Activated naive CD4-positive, alpha-beta T cell treated with anti-CD3 and anti-CD28 coated beads for 36 hours (primary cell): ENCODE measurements at places on chromosomes 2 and 18. TPM values are rescaled to one million over a fixed set of nuclear protein-coding genes. Genes with fewer than 3 reads are reported as not detected.
A peak's percentile ranks its signal among the peaks of the same experiment; 100 is the strongest.

DNA sequence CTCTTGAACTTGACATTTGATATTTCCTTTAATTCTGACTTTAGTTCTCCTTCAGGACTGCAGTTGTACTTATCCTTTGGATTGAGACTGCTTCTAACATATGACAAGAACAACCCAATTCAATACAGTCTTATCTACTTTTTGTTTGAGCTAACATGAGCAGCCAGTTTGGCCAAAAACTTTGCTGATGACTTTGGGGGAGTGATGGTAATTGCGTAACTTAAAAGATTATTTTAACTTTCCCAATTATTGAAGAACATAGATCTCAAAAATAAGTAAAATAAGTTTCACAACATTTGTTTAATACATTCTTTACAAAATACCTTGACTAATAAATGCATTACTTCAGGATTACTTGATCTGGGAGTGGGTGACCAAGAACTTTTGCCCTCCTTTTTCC is 1311.1 kb upstream of the NRXN1 start:
- no peak for DNase-seq

DNA sequence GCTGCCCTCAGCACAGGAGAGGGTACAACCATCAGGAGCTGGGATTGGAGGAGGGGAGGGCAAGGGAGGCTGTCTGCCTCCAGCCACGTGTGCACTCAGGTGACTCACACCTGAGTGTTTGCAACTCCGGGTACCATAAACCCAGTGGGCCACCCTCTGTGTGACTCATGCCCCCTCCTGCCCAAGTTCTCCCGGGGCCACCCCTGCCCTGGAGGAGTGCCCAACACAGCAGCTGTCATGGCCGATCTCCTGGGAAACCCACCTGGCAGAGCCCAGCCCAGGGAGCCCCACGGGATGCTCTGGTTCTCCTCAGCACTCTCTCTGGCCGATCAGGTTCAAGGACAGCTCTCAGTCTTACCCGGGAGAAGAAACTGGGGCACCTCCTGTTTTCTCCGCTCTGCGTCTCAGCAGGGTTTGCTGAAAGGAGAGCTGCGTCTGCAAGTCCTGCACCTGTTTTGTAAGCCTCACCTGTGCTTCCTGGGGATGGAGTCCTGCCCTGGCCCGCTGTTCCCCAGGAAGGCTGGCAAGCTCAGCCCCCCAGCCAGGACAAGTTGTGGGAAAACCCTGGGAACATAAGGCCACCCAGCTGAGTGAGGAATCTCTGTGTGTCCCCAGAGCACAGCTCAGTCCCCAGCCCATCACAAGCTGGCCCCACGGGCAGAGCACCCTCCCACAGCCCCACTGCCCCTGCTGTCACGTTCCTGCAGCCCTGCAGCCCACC is 44.0 kb upstream of the UBE2F start:
- DNase-seq, result peak; percentile 46

DNA sequence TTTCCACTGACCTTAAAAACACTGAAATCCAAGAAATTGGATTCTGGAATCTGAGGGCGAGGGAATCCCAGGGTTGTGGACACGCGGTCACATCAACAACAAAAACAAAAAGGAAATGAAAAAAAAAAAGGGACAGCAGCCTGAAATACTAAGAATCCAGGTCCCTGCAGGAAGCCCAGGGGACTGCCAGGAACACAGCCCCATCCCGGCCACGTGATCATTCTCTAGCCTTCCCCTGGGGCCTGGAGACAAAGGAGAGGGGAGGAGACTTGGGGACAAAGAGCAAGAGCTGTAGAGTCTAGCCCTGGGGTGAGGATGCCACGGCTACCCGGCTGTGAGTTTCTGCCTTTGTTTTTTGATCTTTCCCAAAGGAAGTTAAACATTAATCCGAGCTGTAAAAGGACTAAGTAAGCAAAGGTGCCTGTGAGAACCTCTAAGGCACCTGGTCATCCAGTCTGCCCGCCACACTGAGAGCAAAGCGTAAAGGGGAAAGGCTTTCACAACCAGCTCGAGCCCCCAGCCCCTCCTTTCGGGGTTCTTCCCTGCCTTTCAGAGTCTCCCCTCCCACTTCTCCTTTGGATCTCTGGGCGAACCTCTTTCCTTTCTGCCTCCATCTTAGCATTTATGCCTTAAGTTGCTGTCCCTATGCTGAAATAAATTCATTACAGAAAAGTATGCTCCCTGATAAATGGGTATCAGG is 57.9 kb upstream of the MSH2 start:
- no peak for DNase-seq

- peak; percentile 67 for DNase-seq
These were observed 3.5 kb upstream of the RNPEPL1 start for GRCh38 chr2:240564561-240565332.

DNA sequence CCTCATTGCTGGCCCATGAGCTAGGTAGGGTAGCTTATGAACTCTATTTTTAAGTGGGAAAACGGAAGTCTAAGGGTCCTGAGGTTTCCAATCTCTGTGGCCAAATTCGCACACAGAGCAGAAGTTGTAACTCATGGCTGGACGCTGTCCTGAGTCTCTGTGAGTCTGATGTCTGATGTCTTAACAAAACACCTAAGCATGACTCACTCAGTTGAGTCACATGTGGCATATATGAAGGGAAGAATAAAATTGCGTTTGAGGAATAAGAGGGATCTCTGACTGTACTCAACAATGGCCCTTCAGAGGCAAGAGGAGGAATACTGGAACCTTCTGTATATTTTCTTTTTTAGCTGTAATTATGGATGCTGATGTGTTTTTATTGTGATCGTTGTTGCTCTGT is 569.7 kb downstream of the RIT2 start:
- DNase-seq, result no peak

CD8B2 gene
- not detected for total RNA-seq

TEKT4 gene
- not detected for total RNA-seq

FAP gene
- not detected for total RNA-seq

DNA sequence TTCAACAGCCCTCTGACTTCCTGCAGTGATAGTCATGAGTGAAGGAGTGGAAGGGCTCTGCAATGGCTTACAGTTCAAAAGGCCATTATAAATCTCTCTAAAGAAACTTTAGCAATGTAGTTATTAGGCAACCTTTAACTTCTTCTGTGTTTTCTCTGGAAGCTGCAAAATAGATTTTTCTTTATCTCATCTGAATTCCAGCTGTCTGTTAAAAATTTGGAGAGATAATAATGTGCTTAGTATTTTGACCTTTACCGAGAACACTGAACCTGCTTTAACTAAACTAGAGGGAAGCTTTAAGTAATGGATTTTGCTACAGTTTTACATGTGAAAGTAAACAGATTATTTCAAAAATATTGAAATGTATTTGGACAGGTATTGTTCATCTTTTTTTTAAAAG is 847.9 kb downstream of the ERBB4 start:
- no peak for DNase-seq

DNA sequence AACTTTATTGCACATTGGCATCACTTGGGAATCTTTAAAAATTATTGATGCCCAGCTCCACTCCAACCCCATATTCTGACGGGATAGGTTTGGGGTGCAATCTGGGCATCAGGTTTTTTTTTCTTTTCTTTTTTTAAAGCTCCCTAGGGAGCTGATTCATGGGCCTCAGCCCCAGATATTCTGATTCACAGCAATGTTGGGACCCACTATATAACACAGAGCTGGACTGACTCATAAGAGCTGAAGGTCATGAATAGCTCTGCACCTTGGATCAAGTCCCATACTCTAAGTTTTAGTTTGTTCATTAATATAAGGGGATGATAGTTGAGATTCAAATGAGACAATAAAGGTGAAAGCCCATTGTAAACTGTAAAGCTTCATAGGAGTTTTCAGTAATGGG is 191.1 kb upstream of the REV1 start:
- no peak for DNase-seq

FAM228A gene
- total RNA-seq, result 0.26 TPM

STARD6 gene
- not detected for total RNA-seq

NFATC1 gene
- 77.8 TPM for total RNA-seq

DNA sequence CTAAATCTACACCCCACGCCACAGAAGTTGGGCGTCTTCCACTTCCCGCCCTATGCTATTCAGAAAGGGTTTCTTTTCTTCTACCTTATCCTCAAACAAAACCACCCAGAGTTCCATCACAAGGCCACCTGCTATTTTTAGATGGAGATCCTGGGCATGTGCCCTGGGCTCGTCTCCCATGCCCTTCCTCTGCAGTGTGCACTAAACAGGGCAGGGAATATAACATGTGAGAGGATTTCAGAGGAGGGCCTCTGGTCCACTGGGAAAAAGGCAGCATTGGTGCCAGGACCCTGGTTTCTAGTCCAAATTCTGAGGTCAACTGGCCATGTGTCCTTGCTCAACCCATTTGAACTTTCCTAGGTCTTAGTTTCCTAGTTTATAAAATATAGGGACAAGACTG is 320.0 kb downstream of the NCKAP5 start:
- DNase-seq, result no peak

DNA sequence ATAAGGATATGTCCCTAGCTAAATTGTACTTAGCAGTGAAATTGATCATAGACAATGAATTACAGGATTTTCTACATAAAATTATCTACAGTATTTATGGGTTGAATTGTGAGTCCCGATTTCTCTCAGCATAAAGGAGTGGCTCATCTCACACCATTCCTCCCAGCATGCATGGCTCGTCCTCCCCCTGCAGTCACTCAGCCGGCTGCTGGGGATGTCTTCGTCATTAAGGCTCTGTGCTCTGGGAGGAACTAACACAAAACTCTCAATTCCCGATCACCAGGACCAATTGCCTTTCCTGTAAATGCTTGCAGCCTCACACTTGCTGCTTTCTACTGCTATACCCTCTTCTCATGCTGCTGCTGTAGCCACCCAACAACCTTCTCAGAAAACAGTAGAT is 75.9 kb downstream of the TXNL1 start:
- DNase-seq, result no peak

DNA sequence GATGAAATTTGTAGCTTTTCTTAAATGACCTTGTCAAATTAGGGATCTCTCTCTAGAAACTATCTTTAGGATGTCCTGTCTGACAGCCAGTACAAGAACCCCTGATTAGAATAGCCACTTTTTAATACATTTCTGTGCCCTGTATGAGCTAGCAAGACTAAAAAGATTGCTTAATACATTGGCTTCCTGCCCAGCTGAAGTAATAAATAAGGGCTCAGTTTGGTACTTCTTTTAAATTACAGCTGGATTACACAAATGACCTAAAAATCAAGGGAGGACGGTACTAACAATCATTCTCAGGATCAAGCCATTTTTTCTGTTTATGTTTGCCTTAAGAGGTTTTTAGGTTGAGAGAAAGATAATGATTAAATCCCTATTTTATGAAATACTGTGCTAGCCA is 11.6 kb upstream of the OLA1 start:
- DNase-seq, result no peak

DNA sequence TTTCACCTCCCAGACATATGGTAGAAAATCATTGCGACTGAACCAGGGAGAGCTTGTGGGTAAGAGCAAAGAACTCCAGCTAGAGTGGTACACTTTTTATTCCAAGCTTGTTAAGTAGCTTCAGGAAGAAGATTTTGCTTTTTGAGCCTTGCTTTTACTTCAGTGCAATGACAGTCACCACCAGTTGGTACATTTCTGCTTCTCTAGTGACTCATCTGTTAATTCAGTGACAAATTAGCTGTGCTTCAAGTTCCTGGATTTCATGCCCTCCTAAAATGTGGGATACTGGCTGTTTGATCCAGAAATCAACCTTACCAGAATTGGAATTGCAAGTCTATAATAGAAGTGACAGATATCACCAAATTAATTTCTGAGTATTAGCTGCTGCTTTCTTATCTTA is 117.6 kb upstream of the TTN start:
- no peak for DNase-seq

GRCh38 chr2:118841450-118841827 is 6.0 kb downstream of the EN1 start:
- DNase-seq, result no peak

DNA sequence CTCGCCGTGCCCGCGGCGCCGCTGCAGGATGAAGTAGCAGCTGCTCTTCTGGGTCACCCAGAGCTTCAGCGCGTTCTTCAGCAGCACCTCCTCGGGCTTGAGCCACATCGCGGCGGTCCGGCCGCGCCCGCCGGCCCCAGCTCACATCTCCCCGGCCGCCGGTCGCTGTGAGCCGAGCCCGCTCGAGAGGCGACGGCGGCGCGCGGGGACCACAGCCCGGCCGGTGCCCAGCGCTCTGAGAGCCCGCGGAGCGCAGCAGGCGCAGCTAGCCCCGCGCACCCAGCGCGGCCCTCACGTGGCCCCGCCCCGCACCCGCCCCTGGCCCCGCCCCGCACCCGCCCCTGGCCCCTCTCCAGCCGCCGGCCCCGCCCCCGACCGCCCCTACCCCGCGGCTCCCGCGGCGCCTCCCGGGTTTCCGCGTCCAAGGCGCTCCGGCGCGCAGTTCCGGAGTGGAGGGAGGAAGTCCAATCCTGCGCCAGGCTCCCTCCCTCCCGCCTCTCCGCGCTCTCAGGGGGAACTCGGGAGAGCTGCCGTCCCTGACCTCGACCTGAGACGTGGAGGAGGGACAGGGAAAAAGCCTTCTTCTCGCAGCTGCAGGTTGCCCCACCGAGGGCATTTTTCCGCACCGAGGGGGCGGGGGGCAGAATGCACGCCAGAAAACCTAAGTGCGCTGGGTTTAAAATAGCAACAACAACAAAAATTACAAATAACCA is at the start of gene TBC1D8:
TSS of gene TBC1D8 (minus strand) at position 237 of the 713 bp plus-strand sequence. CDS start at position 108, 129 bp downstream.
- peak; percentile 66 for DNase-seq

- no peak for DNase-seq
These were observed 98.3 kb upstream of the ZBTB14 start for GRCh38 chr18:5393779-5394178.

EFEMP1 gene
- not detected for total RNA-seq

DCAF17 gene
- 21.3 TPM for total RNA-seq

DNA sequence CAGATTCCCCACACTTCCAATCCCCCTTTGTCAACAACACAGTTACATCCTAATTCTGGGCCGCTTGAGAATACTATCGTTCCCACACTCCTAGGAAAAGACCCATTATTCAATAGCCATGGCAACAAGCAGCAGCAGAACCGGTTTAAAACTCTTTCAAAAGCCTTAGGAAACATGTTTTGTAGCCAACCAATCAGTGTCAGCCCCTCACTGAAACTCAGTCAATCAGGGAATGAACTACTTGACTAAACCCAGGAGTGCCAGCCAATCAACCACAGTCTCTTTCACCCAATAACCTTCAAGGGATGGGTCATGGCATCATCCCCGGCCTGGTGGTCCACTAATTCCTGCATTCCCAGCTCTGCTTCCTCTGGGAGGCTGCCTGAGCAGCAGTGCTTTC is 204.8 kb upstream of the HS6ST1 start:
- no peak for DNase-seq

- no peak for DNase-seq
These were observed 2.2 kb upstream of the PARD3B start for GRCh38 chr2:204542982-204543608.

DNA sequence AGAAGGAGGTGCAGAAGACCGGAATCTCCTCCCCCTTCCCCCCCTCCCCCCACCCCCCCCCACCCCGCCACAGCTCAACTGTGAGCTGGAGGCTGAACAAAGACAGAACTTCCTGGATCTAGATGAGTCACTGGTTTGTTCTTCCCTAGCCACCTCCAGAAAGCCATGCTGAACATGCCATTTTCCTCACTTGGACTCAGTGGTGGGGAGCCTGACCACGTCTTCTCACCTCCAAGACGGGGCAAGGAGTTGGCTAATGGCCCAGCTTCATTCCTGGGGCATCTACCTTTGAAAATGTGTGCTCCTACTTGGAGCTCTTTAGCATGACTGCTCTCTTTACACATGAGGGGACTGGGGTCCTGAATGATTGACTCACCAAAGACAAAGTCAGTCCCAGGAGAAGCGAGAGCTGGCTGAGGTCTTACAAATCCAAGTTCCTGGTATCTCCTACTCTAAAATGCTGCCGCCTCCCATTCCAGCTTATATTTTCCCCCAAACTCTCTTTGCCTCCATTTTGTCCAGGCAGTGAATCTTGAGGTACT is 22.6 kb upstream of the FZD5 start:
- no peak for DNase-seq

LCT gene
- total RNA-seq, result 0.05 TPM

- DNase-seq, result no peak
These were observed 50.6 kb downstream of the ST3GAL5 start for GRCh38 chr2:85838181-85838580.
